ENCODE measurements at places on chromosomes 6 and 20.

- no peak for DNase-seq
Observed at GRCh38 chr20:45589725-45590124, 10.6 kb upstream of the WFDC8 start.

GRCh38 chr6:111692327-111693164 lies 86.9 kb upstream of the TRAF3IP2 start:
- DNase-seq: no peak

DNA sequence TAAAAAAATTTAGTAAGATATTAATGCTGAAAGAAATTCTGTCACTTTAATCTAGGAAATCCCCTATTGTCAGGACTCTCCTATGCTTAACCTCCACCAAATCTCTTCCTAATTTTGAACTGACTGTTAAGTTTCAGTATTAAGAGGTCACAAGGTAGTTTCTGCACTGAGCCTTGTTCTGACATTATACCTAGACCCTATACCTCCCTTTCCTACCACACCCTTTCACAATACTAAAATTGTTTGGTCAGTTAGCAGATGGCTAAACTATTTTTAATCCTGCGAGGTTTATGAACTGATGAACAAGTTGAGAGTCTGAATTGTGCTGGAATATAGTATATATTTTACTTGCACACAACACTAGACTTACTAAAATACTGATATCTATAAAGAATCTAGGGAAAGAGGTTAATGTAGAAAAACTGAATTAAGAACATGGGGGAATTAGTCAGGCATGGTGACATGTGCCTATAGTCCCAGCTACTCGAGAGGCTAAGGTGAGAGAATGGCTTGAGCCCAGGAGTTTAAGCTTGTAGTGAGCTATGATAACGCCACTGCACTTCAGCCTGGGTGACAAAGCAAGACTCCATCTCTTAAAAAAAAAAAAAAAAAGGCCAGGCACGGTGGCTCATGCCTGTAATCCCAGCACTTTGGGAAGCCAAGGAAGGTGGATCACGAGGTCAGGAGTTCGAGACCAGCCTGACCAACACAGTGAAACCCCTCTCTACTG lies 51.5 kb downstream of the HBS1L start:
- no peak for DNase-seq

GRCh38 chr20:7994809-7995208 lies 24.8 kb downstream of the TMX4 start:
- DNase-seq: no peak

- DNase-seq: peak; percentile 8
Observed at GRCh38 chr6:41976794-41977484, 35.3 kb upstream of the CCND3 start.

GRCh38 chr6:157991067-157991432 lies 9.4 kb downstream of the SYNJ2 start:
- DNase-seq: no peak

- DNase-seq: no peak
Observed at GRCh38 chr6:106890447-106890846, 84.1 kb downstream of the CD24 start.

GRCh38 chr20:8693709-8694108 lies 375.2 kb upstream of the PLCB4 start:
- DNase-seq: peak; percentile 80

DNA sequence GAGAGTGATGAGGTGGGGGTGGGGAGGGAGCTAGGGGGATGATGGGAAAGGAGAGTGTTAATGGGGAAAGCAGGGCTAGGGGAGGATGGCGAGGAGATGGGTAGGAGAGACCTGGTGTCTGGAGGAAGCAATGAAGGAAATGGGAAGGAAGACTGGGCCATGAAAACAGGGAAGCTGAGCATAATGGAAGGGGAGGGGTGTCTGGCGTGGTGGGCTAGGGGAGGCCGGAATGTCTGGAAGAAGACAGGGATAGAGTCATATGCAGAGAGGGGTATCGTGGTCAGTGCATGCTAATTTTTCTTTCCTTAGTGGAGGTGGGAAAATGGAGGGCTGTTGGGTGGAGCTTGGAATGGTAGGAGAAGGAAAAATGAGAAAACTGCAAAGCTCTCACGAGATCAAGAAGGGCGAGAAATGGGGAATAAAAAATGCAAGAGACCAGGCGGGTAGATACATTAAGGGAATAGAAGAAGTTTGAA lies 423 bp downstream of the KLHDC3 start:
- no peak for DNase-seq

GRCh38 chr6:154414021-154414813 lies 57.6 kb upstream of the IPCEF1 start:
- no peak for DNase-seq

DNA sequence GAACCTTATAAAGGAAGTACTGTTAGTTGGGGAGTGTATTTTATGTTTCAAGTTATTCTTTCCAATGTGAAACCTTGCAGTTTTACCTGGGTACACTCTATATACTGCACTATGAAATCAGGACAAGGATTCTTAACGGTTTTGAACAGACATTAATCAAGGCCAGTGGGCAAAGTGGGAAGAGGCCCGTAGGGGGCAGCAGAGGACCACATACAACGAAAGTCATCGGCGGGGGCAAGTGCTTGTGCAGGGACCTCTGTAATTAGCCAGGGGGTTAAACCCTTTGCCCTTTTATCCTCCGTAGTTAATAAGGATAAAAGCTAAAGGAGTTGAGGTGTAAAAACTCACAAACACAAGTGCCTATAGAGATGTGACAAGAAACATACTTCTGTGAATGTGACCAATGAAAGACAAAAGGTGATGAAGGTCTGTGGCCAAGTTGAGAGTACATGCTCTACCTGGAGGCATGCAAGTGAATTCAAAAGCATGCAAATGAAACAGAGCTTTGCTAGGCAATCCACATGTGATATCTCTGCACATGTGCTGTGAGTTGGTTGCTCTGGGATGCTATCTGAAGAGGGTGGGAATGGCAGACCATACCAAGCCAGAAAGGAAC lies 392.7 kb upstream of the MAN1A1 start:
- peak; percentile 26 for DNase-seq

DNA sequence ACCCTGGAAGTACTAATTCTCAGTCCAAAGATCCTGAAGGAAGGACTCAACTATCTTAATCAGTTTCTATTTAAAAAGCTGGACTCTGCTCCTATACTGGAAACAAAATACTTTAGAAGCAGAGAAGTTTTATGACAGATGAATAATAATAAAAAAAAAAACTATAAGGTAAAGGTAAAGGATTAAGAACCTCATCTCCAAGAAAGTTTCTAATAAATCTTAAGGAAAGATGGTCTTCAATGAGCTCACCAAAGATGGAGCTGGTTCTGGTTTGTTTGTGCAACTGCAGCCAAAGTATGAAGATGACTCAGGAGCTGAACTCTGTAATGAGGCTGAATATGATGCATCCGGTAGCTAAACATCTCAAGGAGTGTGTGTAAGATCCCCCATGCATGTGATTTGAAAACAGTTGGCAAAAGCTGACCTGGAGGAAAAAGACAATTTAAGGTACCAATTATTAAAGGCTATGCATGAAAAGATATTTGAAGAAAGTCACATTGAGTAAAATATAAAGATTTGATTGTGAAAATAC lies 25.2 kb downstream of the MED23 start:
- DNase-seq: peak; percentile 57

GRCh38 chr20:62739581-62740285 lies 31.1 kb downstream of the NTSR1 start:
- no peak for DNase-seq

GRCh38 chr6:53011979-53012378 lies 16.9 kb upstream of the GSTA4 start:
- no peak for DNase-seq

- no peak for DNase-seq
Observed at GRCh38 chr6:43469947-43470346, 7.4 kb upstream of the TJAP1 start.

DNA sequence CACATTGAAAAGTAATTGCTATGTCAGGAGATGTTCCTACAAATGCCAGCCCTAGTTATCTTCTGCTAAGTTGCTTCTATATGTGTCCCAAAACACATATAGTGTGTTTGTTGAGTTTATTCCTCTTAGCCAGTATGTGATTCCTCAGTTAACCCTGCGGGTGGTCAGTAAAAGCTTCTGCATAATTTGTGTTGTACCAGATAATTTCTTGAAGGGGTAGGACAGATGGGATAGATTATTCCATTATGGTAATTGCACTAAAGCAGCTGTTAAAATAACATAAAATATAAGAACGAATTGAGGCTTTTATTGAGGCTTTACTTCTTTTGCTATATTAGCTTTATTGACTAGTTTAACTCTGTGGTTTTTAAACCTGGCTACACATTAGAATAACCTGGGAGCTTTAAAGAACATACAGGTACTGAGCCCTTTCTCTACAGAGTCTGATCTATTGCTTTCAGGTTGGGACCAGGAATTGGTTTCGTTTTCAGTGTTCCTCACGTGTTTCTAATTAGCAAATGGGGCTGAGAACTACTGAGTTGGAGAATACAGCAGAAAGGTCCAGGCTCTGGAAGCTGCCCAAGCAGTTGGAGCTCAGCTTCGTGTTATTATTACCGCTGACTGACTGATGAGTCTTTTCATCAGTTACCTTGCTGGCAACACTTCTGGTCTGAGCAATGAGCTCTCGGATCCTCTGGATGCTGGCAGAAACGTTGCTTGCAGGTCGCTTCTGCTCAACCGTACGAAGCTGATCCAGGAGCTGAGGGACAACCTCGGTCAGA lies 56.9 kb downstream of the FAM229B start:
- no peak for DNase-seq

DNA sequence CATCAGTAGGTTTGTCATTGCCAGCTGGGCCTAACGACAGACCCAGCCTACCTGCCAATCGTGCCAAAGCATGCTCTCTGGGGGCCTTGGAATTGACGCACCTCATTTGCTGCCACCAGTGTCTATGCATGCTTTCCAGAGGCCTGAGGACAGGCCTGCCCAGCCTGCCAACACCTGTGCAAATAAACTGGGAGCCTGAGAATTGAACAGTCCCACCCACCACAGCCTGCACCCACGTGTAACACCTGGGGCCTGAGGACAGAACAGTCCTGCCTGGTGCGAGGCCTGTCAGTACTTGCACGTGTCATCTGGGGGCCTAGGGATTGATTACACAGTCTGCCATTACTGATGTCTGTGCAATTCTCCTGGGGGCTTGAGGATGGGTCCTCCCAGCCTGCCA lies 6.2 kb upstream of the RNF217 start:
- DNase-seq: no peak

GRCh38 chr6:110322151-110322873 lies 35.8 kb downstream of the METTL24 start:
- DNase-seq: no peak

DNA sequence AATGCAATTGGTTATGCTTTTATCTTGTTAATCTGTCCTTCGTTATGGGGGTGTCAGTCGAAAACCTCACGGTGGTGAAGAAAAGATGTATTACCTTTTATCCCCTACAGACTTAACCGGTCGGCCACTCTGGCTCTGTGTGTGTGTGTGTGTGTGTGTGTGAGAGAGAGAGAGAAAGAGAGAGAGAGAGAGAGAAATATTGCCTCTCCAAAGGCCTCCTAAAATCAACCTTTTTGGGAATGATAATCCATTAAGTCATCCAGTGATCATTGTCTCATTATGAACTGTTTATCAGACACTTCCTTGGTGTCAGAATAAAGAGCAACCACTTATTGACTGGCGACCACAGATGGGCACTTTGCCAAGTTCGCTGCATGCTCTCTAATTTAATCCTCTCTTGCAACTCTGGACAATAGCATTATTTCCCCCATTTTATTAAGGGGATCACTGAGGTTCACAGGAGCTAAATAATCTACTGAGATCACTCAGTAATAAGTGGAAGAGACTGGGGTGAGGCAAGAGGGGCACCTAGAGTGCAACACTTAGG lies 30.7 kb downstream of the SLC35D3 start:
- DNase-seq: no peak

GRCh38 chr6:2038092-2038491 lies 207.3 kb downstream of the GMDS start:
- DNase-seq: no peak

DNA sequence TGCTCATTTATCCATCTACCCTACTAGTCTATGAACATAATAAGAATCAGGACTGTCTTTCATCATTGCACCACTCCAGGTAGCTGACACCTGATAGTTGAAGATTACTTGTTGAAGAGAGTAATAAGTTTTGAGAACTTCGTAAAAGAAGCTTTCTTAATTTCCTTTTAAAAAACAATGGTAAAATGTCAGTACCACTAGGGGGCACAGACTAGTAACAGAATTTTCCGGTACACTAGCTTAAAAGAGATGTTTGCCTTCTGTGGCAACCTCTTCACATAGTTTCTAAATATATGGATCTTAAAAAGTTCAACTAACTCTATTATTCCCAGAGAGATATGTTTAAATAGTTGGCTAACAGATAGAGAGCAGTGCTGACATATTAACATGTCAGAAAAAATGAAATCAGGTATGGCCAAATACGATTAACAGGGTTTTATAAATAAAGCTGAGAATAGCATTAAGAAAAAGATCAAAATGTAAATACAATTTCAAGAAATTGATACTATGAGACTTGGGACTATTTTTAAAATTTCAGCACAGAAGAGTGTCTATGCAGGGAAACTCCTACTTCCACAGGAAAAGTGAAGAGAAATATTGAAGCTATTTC lies 5.4 kb upstream of the KCNQ5 start:
- DNase-seq: no peak

DNA sequence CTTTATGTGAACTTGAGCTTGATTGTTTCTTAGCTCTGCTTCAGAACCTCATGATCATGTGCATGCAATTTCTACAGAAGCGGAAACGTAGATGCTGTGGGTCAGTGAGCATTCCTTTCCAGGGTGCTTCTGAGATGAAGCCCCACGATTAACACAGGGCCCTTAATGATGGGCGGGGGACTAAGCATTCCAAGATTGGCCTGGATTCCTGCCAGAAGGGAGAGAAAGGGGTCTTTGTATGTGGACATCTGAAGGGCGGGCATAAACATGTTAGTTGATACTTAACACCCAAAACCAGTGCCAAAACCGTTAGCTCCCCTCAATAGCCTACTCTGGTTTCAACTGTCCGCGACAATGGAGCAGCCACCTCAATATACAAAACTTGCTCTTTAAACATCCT lies 46.9 kb upstream of the POU3F2 start:
- no peak for DNase-seq

- DNase-seq: no peak
Observed at GRCh38 chr6:159089443-159089842, 44.7 kb upstream of the TAGAP start.

- DNase-seq: no peak
Observed at GRCh38 chr6:88000713-88001112, 46.9 kb upstream of the SPACA1 start.

DNA sequence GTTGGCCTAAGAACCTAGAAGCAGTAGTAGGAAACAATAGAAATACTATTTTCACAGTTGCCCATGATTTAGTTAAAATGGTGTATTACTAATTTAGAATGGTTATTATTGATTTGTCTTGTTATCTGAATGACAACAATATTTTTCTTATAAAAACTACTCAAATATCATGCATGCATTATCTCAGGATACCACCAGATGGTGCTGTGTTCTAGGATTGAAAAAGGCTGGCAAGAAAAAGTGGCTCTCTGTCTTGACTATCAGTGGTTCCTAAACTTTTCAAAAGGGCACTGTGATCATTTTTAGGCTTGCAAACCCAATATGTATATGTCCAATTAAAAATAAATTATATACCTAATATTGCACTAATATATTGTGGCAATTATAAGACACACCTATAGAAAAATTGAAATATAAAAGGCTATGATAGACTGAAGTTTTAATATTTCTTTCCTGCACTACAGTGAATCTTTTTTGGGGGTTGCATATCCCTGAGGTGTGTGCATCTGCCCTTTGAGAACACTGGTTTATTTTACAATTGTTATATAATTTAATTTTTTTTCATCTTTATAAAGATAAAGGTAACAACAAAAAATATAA lies 131.7 kb upstream of the MLIP start:
- no peak for DNase-seq

- no peak for DNase-seq
Observed at GRCh38 chr6:108291091-108291490, 3.8 kb upstream of the AFG1L start.
